HepG2 (cell line): ENCODE measurements at places on chromosomes 13 and 19.

DNA sequence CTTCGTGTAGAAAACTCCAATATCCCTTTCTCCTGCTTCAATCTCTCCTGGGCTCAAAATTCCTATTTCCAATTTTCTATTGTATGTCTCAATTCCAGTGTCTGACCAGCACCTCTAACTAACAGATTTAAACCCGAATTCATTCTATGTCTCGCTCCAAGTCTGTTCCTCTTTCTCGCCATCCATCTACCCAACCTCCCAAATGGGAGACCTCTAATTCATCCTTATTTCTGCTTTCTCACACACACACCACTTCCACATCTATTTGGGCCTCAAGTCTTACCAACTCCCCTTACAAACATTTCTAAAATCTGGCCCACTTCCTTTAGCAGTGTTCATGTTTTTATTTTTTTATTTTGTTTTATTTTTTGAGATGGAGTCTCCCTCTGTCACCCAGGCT, 53.3 kb downstream of the MBD3L2B start:
- DNase-seq: no peak
- no peaks in the 10 kb centered on the region for H3K4me1 ChIP-seq
- no peaks in the 10 kb centered on the region for H3K36me3 ChIP-seq
- no peak overlapping the region for H3K27ac ChIP-seq

- H3K27me3 ChIP-seq: no peaks in the 10 kb centered on the region
- no peaks in the 10 kb centered on the region for H3K4me1 ChIP-seq
- H3K4me3 ChIP-seq: no peak overlapping the region
- no peak overlapping the region for H3K27ac ChIP-seq
- DNase-seq: no peak
- no peaks in the 10 kb centered on the region for H3K36me3 ChIP-seq
These were observed 647.2 kb downstream of the LIG4 start for GRCh38 chr13:107568181-107568580.

- DNase-seq: no peak
- peaks cover 55% of the 10 kb centered on the region for H3K36me3 ChIP-seq
- no peak overlapping the region for H3K4me3 ChIP-seq
- no peaks in the 10 kb centered on the region for H3K4me1 ChIP-seq
- H3K27ac ChIP-seq: no peak overlapping the region
- H3K27me3 ChIP-seq: no peaks in the 10 kb centered on the region; the same call in 1 of the 2 replicates
These were observed 106.7 kb downstream of the KDM4B start for GRCh38 chr19:5075597-5075996.

DNA sequence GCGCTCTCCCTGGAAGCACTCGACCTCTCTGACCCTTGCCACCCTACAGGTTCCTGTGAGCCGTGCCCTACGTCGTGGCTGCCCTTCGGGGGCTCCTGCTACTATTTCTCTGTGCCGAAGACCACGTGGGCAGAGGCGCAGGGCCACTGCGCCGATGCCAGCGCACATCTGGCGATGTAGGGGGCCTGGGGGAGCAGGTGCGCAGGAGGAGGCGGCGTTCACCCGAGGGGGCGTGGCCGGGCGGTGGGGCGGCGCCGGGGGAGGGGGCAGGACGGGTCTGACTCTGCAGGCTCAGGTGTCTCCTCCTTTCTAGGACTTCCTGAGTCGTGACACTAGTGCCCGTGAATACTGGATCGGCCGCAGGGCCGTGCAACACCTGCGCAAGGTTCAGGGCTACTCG, 26.4 kb downstream of the CLEC4M start:
- DNase-seq: no peak
- peaks cover 2% of the 10 kb centered on the region for H3K27me3 ChIP-seq
- no peaks in the 10 kb centered on the region for H3K4me1 ChIP-seq
- H3K4me3 ChIP-seq: no peak overlapping the region

DNA sequence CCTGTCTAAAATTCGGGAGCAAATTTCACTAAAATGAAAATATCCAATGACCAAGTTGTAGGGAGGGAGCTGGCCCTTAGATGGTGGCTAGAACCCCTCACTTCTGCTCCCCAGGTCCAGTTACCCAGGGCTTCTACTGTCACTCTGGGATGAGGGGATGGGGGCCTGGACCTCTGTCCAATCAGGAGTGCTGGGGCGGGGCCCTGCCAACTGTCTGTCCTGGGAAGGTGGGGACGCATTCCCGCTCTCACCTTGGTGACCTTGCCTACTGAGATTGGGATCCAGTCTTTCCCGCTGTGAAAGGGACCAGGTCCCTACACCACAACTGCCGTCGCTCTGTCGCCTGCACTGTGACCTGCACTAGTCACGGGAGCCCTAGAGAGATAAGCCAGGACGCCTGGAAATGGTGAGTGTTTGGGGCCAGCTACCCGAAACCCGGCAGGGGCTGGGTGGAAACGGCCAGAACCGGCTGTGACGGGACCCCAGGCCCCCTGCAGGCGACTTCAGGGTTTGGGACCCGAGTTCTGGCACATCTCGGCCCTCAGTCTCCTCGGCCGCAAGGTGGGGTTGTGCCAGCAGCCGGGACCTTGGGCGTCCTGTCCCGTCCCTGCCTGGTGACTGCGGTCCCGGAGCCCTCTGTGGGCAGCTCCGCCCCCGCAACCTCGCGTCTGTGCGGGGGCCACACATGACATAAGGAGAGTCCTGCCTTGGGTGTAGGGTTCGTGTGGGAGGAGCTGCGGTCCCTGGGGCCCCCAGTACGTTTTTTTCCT, 22.8 kb downstream of the ZNF20 start:
- H3K27ac ChIP-seq: no peak overlapping the region
- H3K4me1 ChIP-seq: peaks cover 30% of the 10 kb centered on the region
- peak overlapping the region; percentile 39 for H3K4me3 ChIP-seq
- H3K27me3 ChIP-seq: no peaks in the 10 kb centered on the region

- no peak for DNase-seq
- H3K27ac ChIP-seq: no peak overlapping the region
- H3K4me3 ChIP-seq: no peak overlapping the region
- H3K36me3 ChIP-seq: no peaks in the 10 kb centered on the region
- H3K4me1 ChIP-seq: no peaks in the 10 kb centered on the region
- peaks cover 5% of the 10 kb centered on the region; the same call in 1 of the 3 replicates for H3K27me3 ChIP-seq
These were observed 10.6 kb upstream of the PNMA8A start for GRCh38 chr19:46481947-46482346.

- no peaks in the 10 kb centered on the region for H3K27me3 ChIP-seq
- no peak for DNase-seq
- no peaks in the 10 kb centered on the region for H3K4me1 ChIP-seq
- no peak overlapping the region for H3K4me3 ChIP-seq
- peaks cover 13% of the 10 kb centered on the region for H3K36me3 ChIP-seq
- H3K27ac ChIP-seq: no peak overlapping the region
These were observed 21.1 kb upstream of the NDUFS7 start for GRCh38 chr19:1362387-1363257.
